MG63 (cell line): ENCODE measurements at places on chromosomes 7 and 10. TPM values are rescaled to one million over a fixed set of nuclear protein-coding genes. Genes with fewer than 3 reads are reported as not detected.
A peak's percentile ranks its signal among the peaks of the same experiment; 100 is the strongest.

DNA sequence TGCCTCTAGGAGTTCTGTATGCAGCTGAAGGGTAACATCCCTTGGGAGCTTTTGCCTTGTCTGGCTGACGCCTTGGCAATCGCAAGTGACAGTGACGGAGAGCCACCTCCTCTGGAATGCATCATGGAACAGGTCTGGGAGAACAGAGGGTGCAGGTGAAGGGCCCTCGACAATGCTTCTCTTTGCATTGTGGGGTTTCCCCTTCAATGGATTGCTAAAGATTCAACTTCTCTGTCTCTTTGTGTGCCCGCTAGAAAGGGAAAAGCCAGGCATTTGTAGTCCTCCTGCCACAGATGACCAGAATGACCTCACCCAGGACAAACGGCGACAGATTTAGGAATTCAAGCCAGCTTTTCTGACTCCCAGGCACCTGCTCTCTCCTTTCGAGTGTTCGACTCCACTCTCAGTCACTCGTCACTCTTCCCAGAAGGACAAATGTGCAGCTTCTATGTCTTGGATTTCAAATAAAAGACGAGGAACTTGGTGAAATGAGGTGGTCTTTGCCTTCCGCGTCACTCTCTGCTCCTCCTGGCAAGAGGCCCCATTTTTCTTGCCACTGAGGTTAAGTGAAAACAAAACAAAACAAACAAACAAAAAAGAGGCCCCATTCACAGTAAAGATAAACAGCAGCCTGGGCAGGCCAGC is 26.1 kb downstream of the IL2RA start:
- no peak for DNase-seq

DNA sequence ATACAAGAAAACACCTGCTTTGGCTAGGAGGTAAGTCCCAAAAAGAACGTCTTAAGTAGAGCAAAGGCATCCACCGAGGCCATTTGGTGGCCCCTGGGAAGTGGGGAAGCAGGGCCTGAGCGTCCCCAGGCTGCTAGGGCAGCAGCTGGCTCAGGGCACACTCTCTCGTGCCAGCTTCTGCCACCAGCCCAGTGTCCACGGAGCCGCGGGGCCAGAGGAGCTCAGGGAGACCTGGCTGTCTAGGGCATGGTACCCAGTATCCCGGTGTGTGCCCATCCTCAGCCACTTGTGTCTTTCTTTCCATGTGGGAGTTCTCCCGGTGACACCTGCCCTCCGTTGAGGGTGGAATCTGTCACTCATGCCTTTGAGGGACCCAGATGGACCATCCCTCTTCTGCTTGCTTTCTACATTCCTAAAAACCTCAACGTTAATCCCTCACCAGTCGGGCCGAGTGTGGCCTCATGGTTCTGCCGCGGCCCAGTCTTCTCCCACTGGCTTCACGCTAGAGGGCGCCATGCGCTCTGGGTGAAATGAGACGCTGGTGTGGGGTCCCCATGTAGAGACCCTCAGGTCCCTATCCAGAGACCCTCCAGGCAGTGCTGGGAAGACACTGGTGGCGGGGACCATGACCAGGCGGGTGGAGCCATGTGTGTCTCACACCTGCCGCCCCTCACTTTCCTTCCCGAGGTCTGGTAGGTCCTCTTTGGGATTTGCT is 9.5 kb upstream of the AP5Z1 start:
- no peak for DNase-seq

Gene ADCY1
- total RNA-seq: 0.66 and 3.9 TPM in 2 replicates

- DNase-seq: no peak
Observed at GRCh38 chr7:79403879-79404278, 49.6 kb downstream of the MAGI2 start.

- DNase-seq: peak; percentile 57
Observed at GRCh38 chr7:25894902-25895791, 256.9 kb upstream of the NFE2L3 start.

DNA sequence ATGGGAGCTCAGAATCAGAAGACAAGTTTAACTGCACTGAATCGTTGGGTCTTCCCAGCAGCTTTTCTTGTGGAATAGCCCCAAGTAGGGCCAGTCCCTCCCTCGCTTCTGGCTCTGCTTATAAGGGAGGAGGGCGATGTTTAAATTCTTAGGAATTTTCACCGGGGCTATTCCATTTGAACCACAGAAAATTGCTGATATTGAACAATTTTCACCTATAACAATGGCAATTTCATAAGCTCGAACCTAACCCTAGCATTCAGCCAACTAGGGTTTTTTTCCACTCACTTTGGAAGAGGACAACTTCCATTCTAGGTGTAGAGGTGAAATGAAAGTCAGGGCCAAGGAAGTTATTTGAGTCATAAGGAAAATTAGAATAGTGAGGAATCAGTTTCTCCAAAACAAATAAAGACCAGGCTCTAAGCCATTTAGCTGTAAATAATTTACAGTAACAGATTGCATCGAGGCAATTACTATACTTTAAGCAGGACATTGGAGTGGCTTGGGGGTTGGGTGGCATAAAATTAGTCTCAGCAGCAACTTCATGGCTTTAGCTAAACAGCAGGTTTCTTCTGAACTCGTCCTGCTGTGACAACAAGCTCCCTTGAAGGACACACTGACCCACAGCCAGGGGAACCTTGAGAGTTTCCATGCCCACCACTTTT is 1.5 kb upstream of the ATP6V0A4 start:
- DNase-seq: no peak

Gene TAS2R4
- total RNA-seq: not detected in 2 replicates

DNA sequence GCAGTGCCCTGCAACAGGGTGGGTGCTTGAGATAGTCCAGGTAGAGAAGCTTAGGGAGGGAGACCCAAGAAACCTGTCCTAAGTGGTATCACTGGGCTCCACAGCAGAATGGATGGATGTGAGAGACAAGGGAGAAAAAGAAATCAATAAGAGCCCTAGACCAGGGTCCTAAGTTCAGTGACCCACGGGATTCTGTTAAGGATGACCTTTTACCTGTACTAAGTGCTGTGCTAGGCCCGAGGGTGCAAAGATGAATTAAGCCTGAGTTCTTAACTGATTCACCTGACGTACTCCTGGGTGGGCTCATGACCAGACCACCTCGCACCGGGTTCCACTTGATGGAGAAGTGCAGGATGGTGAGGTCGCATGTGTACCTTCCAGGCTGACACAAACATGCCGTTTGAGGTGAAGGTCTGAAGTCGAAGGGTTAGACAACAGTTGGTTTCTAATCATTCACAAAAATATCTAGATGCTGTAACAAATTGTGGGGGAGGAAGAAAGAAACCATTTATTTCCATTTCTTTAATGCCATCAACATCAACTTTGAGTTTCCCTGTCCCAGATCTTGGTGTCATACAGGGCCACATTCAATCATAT is 166.5 kb downstream of the HERPUD2 start:
- DNase-seq: no peak

- no peak for DNase-seq
Observed at GRCh38 chr10:110404825-110405224, 92.9 kb upstream of the DUSP5 start.

- no peak for DNase-seq
Observed at GRCh38 chr10:99894613-99895012, 112.2 kb downstream of the ABCC2 start.
